Hypothalamus (tissue), 51 donors: ENCODE measurements at places on chromosomes 3 and 15.

GRCh38 chr3:155382396-155383042 is 89.0 kb upstream of the STRIT1 start:
- DNase-seq: peak; percentile 47

DNA sequence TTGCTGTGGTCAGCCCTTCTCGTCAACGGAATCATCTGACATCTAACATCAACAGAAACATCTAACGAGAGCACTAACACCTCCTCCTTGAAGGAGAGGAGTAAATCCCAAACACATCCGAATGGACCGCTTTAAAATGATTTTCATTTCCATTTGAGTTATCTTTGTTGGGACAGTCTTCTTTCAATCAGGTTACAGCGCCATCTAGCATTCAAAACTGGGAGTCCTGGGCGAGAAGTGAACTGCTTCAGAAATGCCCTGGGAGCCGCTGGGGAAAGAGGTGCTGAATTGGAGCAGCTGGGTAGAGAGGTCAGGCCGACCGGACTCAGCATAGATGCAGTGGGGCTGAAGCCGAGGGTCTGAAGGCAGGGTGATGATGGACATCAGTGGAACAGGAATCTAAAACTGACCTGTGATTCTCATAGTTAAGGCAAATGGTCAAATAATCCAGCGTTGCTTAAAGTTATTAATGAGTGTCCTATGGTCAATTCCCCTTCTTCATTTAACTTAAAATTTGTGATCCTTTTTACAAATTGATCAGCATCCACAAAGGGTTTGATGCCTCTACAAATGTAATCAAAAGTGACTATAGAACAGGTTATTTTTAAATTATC is 170.0 kb upstream of the NDN start:
- no peak for DNase-seq

DNA sequence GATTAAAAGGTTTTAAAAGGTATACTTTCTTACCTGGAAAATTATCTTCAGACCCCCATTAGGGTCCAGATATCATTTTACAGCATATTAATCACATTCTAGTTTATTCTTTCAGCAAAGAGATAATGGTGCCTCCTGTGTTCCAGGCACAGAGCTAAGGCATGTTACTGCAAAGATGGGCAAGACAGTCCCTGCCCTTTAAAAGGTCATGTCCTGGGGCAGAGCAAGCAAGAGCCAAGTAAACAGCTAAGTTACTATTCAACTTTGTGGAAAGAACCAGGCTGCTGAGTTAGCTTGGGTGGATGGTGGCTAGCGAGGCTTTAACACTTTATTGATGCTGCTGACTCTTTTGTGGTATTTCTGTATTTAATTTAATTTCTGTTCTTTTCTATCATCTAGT is 75.0 kb downstream of the LRRC28 start:
- no peak for DNase-seq

- DNase-seq: no peak
Observed at GRCh38 chr15:50146632-50147031, 27.6 kb upstream of the ATP8B4 start.

DNA sequence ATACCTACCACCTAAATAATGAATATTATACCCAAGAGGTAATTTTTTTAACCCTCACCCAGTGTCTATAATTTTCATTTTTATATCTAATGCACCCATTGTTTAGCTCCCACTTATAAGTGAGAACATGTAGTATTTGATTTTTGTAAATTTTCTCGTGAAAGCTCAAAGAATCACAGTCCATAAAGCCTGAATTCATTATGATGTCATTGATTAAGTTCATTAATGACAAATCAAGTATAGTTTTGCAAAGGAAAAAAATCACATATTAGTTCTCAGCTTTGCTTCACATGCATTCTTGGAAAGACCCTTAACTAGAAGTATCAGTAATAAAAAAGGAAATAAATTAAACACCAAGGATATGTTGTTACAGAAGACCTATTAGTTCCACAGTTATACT is 425.3 kb upstream of the UBE2E2 start:
- DNase-seq: no peak

DNA sequence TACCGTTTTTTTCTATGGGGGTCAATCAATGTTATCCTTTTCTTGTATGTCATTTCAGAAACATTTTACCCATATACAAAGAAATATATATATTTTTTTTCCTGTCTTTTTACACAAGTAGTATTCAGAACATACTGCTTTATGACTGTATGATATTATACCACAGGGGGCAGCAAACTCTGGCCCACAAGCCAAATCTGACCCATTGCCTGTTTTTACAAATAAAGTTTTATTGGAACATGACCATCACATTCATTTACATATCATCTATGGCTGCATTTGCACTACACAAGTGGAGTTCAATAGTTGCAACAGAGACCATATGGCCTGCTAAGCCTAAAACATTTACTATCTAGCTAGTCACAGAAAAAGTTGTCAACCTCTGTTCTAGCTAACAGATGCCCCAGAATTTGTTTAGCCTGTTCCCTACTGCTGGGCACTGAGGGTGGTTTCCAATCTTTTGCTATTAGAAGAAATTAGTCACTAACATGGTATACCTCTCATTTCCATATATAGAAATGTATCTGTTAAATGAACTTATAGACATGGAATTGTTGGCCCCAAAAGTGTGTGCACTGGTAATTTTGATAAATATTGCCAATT is 57.7 kb downstream of the BFSP2 start:
- no peak for DNase-seq

DNA sequence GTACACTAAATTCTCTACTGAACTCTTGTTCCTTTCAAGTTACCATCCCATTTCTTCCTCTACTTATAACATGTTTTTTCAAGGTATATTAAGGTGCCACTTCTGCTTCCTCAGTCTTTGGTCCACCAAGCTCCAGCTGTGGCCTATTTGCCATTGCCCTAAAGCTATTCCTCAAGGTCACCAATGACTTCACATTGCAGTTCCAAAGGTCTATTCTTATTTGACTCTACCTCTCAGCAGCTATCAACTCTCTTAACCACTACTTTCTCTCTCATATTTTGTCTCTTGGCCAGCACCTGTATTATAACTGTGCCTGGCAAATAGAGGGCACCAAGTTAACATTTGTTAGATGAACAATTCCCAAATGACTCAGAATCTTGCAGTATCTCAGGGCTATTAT is 354.7 kb downstream of the PLCL2 start:
- no peak for DNase-seq

- DNase-seq: no peak
Observed at GRCh38 chr3:111608383-111608782, 13.2 kb upstream of the ZBED2 start.

- no peak for DNase-seq
Observed at GRCh38 chr3:190165253-190165652, 44.6 kb upstream of the P3H2 start.

DNA sequence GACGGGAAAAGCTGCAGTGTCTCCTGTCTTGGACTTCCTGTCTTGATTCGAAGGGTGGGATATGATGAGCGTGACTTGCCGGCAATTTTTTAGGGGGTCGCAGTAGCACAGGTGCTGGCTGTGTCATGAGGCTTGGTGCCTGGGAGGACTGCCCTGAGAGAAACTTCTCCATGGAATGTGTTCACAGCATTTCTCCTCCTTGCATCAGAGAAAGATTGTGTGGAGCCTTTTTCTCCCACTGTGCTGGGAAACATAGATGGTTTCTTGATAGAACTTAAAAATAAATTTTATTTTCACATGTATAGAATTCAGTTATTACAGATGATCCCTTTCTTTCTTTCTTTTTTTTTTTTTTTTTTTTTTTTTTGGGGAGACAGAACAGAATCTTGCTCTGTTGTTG is 121.4 kb downstream of the KLHL25 start:
- no peak for DNase-seq

DNA sequence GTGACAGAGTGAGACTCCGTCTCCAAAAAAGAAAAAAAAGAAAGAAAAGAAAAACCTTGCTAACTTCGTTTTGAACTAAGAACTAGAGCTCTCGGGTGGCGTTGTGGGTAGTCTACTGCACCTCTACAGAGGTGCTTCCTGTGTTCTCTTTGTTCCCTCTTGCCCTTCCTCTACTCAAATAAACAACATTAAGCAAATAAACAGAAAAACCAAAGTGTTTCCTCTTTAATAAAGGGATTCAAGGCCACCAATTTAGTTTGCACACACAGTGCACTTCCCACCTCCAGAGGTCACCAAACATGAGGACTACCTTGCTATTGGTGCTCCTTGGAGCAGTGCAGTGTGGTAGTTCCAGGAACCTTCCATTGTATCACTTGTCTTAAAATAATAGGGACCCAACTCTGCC is 354.2 kb upstream of the TBL1XR1 start:
- no peak for DNase-seq

DNA sequence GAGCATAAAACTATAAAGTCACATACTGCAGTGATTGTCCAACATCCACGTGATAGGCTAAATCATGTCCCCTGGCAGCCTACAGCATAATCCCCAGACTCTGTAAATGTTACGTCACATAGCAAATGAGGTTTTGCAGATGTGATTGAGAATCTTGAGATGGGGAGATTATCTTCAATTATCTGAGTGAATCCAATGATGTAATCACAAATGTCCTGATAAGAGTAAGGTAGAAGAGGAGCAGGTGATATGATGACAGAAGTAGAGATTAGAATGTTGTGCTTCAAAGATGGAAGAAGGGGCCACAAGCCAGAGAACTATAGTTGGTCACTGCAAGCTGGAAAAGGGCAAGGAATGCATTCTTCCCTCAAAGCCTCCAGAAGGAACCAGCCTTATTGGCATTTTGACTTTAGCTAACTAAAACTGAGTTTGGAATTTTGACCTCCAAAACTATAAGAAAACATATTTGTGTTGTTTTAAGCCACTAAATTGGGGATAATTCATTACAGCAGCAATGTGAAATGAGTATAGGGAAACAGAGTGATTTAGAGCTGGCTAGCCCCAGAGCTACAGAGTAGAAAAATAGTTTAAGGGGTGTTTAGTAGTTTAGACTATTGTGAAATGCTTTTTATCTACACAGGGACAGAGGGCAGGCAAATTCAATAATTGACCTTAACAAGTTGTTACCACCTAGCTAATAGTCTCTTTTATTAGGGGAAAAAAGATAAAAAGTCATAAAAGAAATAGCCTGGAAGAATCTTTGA is 15.2 kb downstream of the SLC2A2 start:
- no peak for DNase-seq

- no peak for DNase-seq
Observed at GRCh38 chr15:90838544-90838943, 29.8 kb upstream of the FURIN start.

DNA sequence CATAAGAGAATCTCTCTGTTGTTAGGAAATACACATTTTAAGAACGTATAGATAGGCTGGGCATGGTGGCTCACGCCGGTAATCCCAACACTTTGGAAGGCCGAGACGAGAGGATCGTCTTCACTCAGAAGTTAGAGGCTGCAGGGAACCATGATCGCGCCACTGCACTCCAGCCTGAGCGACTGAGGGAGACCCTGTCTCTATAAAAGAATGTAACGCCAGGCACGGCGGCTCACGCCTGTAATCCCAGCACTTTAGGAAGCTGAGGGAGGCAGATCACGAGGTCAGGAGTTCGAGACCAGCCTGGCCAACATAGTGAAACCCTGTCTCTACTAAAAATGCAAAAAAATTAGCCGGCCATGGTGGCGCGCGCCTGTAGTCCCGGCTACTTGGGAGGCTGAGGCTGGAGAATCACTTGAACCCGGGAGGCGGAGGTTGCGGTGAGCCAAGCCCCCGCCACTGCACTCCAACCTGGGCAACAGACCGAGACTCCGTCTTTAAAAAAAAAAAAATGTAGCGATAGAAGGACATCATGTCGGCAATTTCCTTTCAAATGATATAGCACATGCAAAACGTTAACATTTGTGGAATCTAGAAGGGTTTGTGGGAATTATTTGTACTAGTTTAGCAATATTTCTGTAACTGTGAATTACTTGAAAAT is 730 bp upstream of the RPL14 start:
- DNase-seq: no peak

DNA sequence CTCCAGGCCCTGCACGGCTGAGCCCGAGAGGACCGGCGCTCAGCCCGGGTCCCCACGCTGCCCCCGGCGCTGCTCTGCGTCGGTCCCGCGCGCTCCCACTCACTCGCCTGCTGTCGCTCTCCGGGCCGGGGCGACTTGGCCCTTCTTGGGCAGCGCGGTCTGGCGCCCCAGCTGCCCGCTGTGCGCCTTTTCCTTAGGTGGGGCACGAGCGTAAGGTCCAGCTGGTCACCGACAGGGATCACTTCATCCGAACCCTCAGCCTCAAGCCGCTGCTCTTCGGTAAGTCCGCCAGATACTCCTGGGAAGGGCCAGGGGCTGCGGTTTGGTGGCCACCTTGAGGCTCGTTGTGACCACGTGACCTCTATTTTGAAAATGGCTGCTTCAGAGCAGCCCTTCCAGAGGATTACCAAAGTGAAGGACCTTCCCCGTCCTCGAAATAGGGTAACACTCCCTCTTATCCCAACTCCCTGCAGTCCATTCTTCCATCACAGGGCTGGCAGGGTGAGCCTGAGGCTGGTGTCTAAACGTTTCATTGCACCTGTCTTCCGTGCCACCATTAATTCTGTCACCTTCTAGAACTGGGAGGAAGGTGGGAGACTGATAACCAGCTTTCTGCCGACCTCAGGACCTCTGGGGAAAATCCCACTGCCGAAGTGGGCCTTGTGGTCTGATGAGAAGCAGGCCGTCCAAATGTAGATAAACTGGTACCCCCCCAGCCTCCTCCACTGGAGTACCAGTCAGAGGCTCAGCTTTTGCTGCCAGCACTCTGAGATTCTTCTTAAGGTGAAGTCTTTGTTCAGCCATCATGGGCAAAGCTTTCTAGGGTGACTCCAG is 812 bp downstream of the P4HTM start:
- no peak for DNase-seq

GRCh38 chr15:47971637-47972036 is 149.2 kb upstream of the SLC24A5 start:
- DNase-seq: no peak

DNA sequence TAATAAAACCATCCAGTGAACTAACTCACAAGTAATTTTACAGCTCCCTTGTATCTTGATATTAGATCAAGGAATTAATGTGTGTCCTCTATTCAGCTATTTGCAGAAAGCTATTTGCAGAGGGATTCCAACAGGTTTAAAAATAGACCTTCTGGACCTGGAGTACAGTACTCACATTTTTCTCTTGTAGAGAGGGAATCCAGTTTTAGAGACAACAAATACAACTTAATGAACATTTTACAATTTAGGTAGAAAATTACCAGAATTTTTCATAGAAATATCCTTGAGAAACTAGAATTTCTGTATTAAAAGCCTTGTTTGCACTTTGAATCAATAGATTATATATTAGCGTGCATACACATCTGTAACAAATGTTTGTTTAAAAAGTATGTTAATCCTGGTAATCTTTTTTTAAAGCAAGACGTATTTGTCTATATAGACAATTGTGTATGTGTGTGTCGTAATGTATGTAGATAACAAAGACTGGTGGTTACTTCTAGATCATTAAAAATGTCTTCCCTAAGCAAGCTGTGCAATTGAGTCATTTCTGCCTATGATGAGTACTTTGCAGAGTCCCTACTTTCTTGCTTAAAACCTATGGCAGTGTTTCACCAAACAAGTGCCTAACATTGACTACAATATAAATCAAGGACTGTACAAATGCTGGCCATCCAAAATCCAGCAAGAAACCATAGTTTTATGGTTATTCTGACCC is 57.9 kb downstream of the PPP2R3A start:
- no peak for DNase-seq
